ENCODE measurements at places on chromosomes 7 and 10.
A peak's percentile ranks its signal among the peaks of the same experiment; 100 is the strongest.

- DNase-seq: no peak
Observed at GRCh38 chr7:101550641-101551541, 78.2 kb downstream of the MYL10 start.

DNA sequence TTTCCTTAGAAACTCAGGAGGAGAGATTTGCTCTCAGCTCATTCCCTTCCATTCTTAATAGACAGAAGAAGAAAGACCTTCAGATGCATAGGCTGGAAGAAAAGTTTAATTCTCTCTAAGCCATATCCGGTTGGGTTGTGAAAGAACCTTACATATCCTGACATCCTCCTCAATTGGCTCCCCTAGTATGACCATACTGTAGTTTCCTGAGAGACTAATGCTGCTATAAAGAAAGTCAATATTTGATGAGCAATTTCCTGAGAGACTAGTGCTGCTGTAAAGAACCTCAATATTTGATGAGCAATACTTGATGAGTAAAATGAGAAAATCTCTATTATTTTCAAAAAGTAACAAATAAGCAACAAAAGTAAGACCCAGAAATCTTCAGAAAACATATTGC, 888.5 kb upstream of the SORCS1 start:
- no peak for DNase-seq

DNA sequence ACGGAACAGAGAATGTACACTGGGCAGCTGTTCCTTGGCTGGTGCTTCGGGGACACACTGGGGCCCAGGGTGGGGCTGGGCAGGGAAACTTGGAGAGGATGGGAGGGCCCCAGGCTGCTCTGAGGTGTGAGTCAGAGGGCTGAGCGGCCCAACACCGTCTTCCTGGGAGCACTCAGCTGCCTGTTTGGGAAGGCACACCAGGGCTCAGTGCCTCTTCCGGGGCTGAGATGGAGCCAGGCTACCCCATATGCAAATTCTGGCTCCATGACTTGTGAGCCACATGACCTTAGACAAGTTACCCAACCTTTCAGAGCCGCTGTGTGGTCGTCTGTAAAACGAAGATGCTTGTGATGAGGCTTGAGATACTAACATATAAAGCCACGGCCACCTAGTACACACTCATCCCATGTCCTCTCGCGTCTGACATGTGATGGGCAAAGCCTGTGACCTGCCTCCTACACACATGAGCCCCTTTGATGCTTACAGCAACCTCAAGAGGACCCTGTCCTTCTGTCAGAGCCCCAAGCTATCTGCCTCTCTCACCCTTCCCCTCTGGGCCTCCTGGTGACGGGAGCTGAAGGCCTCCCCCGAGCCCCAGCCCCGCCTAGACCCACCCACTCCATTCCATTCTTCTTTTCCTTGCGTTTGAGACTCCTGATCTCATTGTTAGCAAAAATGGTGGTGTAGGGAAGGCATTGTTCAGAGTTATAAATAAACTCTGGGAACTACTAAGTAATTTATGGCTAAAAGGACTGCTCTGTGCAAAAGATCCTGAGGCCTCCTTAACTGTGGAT, 26.1 kb downstream of the KLRG2 start:
- no peak for DNase-seq

DNA sequence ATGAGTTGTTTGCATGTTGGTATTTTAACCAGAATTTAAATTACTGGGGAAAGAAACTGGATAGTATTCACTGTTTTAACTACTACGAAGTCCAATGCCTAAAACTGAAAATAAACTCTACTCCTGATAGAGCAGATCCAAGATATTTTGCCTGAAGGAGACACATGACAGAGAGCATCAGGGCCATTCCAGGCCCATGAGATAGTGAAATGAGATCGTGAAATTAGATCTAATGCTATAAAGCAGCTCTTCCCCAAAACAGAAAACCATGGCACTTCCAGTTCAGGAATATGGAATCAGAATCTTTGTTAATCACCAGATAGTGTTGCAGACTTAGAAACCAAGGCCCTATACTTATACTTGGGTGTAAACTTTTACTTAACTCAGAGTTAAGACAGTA, 124.3 kb upstream of the CACNA2D1 start:
- no peak for DNase-seq

DNA sequence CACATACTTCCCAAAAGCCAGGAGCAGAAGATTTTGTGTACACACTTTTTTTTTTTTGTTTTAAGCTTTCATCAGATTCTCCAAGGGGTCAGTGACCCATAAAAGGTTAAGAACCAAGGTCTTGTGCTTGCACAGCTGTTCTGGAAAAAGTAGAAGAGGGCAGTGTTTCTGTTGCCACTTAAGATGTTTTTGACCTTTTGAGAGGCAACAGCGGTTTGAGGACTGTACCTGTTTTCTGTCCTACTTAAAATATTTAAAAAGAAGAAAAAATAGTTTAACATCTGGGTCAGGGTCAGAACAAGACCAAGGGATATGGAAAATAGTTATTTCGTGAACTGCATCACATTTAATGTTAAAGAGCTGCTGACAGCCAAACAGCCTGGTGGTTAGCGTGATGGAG, 32.9 kb downstream of the AUTS2 start:
- DNase-seq: no peak

DNA sequence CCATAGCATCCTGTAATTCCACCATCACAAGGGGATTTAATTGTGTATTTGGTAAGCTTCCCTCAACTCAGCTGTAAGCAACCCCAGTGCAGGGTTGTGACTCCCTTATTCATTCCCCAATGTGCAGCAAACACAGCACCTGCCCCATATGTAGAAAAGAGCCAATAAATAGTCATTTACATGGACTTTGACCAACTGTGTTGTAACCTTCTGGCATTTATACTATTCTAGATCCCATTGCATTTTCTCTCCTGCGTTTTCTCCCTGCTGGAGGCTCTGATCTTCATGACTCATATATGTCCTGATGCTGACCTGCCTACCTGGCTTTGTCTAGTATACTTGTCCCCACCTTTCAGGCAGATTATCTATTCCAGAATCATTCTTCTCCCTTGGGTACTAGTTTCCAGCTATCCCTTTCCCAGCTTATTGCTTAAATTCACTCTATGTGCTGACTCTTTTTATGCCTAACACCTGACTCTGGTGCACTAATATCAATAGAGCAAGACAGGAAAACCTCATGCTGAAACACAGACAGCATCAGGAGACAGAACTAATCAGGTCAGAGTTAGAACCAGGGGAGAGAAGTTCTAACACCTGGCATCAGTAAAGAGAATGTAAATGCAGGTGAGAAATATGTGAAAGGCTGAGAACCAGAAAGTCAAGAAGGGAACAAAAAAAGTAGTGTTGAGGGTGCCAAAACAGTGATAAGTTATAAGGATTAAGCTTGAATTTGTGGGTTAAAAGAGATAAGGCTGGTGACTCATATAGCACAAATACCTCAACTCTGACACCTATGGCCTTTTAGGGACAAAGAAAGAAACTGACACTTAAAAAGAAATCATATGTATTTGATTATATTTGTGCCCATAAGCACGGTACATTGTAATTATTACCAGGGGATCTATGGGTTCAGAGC, 402.7 kb downstream of the IPMK start:
- no peak for DNase-seq

GRCh38 chr10:26821699-26822570, 38.8 kb downstream of the ABI1 start:
- no peak for DNase-seq

- DNase-seq: no peak
Observed at GRCh38 chr10:124224331-124225028, 131.1 kb upstream of the CHST15 start.

- DNase-seq: no peak
Observed at GRCh38 chr7:141227454-141227853, 153.6 kb downstream of the TMEM178B start.

DNA sequence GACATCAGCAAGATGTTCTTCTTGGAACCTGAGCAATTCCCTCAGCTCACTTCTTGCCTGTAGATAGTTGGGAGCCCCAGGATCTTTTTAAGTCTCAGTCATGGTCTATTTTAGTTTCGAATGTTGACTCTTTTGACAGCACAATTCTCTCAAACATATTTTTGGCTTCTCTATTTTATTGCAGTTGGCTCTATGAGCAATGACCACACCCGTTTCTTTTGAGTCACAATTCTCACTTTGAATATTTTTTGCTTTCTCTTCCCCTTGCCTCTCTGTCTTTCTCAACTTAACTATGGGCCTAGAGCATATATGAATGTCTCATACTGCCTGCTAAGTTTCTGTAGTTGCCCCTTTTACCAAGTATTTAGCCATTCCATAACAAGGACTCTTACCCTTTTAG, 222.8 kb downstream of the PTN start:
- peak; percentile 2 for DNase-seq

- DNase-seq: no peak
Observed at GRCh38 chr7:159177284-159177953, 32.8 kb upstream of the VIPR2 start.

DNA sequence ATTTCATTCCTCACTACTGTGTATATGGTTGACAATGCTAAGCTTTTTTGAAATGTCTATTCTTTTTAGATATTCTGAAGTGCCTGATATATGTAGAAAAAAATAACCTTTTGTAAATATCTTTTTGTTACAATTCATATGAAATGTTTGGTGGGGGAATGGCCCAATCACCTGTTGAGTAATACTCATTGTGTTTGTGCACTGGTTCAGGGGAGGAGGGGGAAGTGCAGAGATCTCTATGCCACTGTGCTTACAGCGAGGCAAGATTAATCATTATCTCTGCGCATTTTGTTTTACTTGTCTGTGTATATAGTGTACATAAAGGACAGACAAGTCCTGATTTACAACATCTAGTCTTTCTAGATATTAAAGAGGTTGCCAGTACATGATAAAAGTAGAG, 25.2 kb downstream of the NUP42 start:
- no peak for DNase-seq

DNA sequence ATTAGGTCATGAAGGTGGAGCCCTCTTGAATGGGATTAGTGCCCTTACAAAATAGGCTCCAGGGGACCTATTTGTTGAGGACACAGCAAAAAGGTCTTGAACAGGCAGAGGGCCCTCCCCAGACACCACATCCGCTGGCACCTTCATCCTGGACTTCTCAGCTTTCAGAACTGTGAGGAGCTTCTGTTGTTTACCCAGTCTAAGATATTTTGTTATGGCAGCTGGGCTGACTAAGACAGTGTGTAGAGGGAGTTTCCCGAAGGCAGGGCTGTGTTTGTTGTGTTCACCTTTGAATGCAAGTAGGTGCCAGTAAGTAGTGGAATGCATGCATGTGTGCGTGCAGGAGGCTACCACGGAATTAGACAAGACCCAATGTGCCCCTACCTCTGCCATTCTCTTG, 106.7 kb downstream of the PTPRE start:
- DNase-seq: no peak

DNA sequence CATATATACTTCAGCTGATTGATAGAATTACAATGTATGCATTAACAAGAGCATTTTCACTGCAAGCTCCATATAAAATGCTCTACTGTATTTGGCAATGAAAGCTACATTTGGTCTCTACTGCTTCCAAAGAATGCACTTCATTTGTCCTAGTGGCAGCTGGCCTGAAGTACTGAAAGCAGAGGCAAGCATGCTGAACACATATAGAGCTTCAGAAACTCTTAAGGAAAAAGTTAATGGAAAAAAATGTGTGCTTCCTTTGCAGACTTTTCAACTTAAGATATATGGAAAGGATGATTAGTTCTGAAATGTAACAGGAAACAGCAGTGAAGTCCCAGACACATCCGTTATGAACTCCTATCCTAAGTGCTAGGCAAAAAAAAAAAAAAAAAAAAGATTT, 537.1 kb upstream of the POM121L12 start:
- no peak for DNase-seq

GRCh38 chr7:101580596-101580995, 48.5 kb downstream of the MYL10 start:
- DNase-seq: no peak

GRCh38 chr7:20284003-20284770, 46.5 kb upstream of the ITGB8 start:
- no peak for DNase-seq

DNA sequence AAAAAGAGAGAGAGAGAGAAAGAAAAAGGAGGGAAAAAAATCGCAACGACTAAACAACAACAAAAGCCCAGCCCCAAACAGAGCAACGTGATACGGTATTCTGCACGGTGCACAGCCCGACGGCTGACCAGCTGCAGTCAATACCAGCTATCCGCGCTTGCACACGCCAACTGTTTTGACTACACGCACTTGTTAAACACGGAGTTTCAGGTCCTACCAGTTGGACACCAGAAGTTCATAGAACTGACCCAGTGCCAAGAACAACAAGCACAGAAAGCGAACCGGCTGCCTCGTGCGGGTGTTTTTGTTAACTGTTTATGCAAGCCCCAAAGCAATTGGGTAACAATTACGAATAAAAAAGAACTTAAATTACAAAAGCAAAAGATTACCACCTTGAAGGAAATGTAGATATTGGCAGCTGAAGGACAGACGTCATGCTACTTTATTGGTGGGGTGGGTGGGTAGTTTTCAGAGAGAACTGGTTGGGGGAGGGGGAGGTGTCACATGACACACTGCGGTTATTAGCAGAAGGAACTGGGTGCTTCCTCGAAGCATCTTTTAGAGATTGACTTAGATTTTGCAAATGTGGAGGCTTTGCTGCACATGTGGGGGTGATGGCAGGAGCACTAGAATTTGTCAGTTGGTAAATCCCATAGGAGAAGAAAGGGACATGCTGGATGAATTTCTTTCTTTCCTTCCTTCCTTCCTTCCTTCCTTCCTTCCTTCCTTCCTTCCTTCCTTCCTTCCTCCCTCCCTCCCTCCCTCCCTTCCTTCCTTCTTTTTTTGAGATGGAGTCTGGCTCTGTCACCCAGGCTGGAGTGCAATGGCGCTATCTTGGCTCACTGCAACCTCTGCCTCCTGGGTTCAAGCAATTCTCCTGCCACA, 110.6 kb upstream of the EFCAB10 start:
- DNase-seq: no peak

GRCh38 chr10:5618829-5619228, 47.6 kb downstream of the ASB13 start:
- DNase-seq: no peak

DNA sequence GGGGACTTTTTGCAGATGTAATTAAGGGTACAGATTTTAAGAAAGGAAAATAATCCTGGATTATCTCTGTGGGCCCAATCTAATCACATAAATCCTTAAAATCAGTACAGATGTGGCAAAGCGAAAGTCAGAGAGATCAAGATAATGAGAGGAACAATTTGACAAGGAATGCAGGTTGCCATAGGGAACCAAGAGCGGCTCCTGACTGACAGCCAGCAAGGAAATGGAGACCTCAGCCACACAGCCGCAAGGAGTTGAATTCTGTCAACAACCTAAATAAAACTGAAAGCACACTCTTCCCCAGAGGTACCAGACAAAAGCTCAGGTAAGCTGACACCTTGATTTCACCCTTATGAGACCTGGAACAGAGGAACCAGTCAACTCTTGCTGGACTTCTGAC, 3.4 kb upstream of the PNPLA8 start:
- no peak for DNase-seq

DNA sequence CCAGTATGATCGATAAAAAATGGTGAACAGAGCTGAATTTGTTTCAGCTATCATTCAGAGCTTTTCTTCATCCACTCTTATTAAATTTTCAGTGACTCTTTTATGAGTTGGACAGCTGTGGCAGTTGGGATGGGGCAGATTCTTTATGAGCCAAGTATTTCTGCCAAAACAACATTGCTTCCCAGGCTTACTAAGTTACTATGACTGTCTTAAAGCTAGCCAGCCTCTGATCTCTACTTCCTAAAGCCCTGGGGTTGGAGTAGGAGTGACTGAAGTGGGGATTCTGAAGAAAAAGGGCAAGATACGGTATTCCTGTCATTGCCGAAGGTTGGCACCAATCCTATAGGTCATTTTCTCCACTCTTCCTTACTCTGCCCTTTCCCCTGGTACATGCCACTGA, 12.7 kb downstream of the RPP30 start:
- DNase-seq: no peak

Data from GM12864 (cell line).